NCI-H2227 treated with DMSO at 0.1 percent for 48 hours (cell line): ENCODE measurements at places on chromosomes 11 and 22.

- peak; percentile 82 for DNase-seq
Observed at GRCh38 chr11:45859661-45860140, 12.4 kb downstream of the CRY2 start.

DNA sequence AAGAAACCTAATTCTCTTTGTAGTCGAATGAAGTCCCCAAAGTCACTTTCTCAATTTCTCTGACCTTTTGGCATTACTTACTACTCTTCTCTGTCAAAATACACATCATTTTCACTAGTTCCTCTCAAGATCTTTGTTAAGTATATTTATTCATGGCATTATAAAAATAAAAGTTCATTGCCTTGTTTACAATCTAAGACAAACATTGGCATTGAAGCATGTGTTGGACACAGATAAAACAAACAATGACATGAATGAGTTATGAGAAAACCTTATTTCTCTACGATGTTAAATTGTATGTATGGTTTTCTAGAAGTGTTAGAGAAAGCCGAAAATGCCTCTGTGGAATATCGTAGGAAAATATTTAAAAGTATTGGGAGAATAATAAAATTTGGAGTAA, 8.6 kb upstream of the OR51G1 start:
- no peak for DNase-seq

- DNase-seq: no peak
Observed at GRCh38 chr11:43996318-43996717, 51.5 kb upstream of the ACCSL start.

- DNase-seq: no peak
Observed at GRCh38 chr22:37241351-37242142, 2.5 kb downstream of the RAC2 start.

DNA sequence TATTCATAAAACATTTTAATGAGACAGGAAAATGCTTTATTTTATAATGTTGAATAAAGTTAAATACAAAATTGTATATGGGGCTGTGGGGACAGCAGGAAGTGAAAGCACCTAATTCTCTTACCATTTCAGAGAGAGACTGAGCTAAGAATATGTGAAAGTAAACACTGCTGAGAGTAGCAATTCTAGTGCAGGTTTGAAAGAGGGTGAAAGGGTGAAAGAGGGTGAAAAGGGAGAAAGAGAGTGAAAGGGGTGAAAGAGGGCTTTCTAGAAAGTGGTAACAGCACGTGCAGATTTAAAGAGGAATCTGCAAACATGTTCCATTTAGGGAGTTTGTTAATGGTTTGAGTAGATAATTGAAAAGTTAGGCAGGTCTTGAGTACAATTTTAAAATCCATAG, 652.0 kb upstream of the CCDC90B start:
- DNase-seq: no peak

- DNase-seq: no peak
Observed at GRCh38 chr11:103808252-103808651, 228.2 kb upstream of the DDI1 start.

DNA sequence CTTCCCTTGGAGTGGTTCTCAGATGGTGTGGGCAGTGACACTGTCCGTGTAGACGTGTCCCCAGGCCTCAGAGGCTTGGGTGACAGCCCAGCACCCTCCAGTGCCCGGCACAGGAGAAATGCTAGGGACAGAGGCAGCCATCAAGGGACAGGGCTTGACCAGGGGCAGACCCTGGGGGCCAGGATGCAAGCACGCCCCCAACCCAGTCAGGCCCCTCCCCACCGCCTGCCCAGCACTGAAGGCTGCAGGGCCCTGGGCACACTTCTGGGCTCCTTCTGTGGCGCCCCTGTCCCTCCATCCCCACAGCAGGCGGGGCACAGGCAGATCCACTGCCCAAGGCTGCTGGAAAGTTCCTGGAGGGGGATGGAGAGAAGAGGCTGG, 11.1 kb downstream of the IGF2 start:
- no peak for DNase-seq

DNA sequence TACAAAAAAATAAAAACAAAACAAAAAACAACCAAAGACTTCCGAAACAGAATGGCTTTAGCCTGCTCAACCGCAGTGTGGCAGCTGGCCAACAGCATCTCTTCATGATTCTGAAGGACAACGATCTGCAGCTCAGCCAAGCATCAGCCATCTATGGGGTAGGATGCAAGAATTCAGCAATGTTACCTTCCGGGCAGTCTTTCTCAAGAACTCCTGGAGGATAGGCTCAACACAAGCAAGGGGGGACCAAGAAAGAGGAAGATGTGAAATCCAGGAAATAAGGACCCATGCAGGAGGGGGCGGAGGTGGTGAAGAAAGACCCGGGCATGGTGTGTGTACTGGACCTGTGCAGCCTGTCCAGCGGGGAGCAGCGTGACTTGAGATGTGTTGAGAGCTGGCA, 3.5 kb upstream of the TSPO start:
- no peak for DNase-seq

DNA sequence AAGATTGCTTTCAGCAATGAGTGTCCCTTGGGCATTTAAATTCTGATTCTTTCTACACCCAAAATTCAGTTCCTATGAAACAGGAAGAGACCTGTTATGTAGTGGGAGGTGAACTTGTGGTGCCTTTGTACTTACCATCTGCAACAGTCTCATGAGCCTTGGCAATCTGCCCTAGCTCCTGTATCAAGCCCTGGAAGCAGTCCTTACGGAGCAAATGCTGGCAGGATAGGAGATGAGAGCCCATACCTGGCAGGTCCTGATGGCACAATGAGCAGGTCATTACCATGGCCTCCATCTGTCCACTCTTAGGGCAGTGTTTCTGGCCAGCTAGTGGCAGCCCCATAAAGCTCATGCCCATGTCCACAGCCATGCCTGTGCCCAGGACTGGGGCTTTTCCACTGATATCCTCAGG, 10.8 kb downstream of the TRIM66 start:
- no peak for DNase-seq

DNA sequence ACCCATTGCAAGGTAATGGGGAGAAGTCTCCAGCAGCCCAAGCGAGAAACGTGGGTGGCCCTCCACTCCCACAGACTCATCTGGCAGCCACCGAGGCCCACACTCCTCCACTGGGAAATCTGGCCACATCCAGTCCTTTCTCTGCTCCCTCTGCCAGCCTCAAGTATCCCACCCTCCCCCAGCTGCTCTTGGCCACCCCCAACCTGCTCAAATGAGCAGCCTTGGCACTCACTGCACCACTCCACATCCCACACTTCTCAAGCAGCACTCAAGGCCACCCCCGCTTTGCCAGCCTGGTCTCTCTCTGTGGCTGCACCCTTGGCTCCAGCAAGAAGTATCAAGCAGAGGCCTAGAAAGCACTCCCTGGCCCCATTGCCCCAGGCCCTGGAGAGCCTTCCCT, 28.2 kb downstream of the SLC22A12 start:
- DNase-seq: no peak

GRCh38 chr11:61752117-61752924, at the start of gene MYRF:
MYRF (plus strand) TSS chr11:61752636; CDS start chr11:61752745, 109 bp downstream.
- no peak for DNase-seq

DNA sequence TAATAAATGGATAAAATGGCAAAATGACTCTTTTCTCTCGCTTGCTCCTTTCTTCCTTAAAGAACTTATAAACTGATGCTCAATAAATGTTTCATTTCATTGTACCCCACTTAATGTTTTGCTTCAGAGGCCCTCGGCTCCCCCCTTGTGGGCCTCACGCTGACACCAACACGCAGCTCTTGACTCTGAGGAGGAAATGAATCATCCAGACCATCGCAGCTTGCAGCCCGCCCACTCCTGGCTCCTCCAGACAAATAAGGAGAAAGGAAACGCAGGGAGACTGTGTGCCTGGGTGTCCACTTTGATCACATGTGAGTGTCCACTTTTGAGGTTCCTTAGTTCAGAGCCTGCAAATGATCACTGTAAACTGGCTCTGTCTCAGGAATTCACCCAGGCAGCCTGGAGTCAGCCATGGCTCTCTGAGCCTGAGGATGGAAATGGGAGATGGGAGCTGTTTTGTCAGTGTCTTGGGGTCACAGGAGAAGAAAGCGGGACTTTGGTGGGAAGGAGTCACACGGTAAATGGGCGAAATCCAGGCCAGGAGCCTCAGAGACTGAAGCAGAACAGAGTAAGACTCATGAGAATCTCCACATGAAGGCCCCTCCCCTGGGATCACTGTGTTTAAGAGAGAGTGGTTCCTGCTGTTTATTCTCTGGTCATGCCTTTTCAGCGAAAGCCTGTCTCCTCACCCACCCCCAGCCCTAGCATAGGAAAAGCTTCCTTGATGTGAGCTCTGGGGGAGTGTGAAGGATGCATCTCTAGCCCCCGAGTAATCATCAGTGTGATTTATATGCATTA, 96.5 kb downstream of the CWC15 start:
- peak; percentile 12 for DNase-seq

DNA sequence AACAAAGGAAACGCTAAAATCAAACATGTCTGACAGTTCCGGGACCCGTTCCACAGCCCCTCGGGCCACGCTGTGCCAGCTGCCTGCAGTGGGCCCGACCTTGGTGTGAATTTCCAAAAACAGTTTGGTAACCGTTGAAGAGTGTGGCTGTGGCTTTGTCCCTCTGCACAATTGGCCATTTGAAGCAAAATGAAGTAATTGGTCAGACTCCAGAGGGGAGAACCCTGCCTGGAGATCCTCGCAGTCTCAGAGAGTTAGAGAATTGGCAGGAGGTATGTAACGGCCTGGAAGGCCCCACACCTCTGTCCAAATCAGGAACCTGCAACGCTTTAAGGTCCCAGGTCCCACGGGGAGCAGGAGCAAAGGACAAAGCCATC, 26.3 kb downstream of the TRMU start:
- no peak for DNase-seq

DNA sequence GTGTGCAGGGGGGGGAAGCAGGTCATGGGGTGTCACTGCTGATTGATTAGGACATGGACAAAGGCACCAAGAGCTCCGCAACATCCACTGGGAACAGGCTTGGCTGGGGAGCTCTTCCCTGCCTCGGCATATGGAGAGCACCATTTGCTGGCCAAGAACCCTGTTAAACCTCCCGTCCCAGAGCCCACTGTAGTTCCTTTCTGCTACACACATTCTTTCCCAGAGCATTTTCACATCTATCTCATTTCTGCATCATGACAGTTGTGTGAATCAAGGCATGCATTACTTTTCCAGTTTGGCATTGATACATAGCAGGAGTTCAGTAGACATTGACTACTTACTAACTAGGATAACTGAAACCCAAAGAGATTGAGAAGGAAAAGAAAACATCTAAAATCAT, 333.4 kb upstream of the B3GAT1 start:
- DNase-seq: no peak

GRCh38 chr11:95500466-95500865, 269.5 kb upstream of the SESN3 start:
- no peak for DNase-seq

- DNase-seq: peak; percentile 20
Observed at GRCh38 chr11:113247221-113247620, 67.2 kb upstream of the TTC12 start.

GRCh38 chr11:128334311-128335044, 252.9 kb downstream of the ETS1 start:
- DNase-seq: no peak

DNA sequence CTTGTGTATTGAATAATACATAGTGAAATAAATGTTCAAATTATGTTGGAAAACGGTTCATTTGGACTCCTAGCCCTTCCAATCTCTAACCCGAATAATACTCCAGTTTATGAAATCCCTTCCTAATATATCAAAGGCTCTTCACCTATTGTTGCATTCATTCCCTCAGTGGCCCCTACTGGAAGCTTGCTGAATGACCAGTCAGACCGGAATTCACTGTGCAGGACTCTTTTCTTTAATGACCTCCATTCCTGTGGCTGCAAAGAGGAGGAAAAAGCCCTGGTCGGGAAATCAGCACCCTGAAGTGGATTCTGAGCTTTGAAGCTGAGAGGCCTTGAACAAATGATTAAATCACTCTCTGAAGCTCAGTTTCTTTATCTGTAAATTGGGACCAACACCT, 19.1 kb upstream of the RCN1 start:
- DNase-seq: no peak

- no peak for DNase-seq
Observed at GRCh38 chr11:115629456-115630015, 125.3 kb upstream of the CADM1 start.

DNA sequence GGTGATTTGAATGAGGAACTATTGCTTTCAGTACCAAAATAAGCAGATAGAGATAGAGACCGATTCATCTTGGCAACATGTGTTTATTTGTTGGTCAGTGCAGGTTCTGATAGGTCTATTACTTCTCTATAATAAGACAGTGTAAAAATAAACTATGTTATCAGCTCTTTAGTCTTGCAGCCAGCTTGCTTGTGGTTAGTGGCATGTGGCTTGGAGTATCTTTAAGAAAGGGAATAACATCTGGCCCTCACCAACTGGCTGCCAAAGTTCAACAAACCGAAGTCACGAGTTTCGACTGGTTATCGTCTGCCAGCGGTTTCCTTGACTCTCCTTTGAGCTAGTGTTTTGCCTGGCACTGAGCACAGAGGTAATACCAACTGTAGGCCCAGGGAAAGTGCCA, 71.8 kb downstream of the CTTN start:
- no peak for DNase-seq

- DNase-seq: no peak
Observed at GRCh38 chr11:2827256-2827655, 58.3 kb downstream of the CDKN1C start.

- no peak for DNase-seq
Observed at GRCh38 chr22:29637181-29637580, 33.7 kb downstream of the NF2 start.

- no peak for DNase-seq
Observed at GRCh38 chr11:44832452-44832851, 105.7 kb downstream of the TSPAN18 start.

DNA sequence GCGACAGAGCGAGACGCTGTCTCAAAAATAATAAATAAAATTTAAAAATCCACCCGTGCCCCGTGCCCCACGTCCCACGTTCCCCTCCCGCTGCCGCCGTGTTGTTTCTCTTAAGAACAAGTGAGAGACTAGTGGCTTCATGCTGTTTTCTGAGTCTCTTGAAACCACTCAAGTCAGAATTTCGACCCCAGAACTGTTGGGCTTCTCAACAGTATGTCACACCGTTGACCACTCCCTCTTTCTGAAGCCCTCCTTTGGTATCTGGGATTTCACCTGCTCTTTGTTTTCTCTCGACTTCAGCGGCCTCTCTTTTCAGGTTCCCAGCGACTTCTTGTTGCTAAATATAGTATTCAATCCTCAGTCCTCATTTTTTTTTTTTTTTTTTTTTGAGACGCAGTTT, 974 bp downstream of the PPIL2 start:
- no peak for DNase-seq

- DNase-seq: no peak
Observed at GRCh38 chr11:73249304-73249703, 22.8 kb upstream of the P2RY6 start.

GRCh38 chr11:128766591-128767081, 72.8 kb downstream of the FLI1 start:
- no peak for DNase-seq

- DNase-seq: no peak
Observed at GRCh38 chr22:27534720-27535125, 266.8 kb downstream of the MN1 start.
